Tibial nerve (tissue), 4 donors: ENCODE measurements at places on chromosomes 4 and X. TPM values are rescaled to one million over a fixed set of nuclear protein-coding genes. Genes with fewer than 3 reads are reported as not detected.

Gene ANKRD50
- 26.4 TPM for total RNA-seq

Gene NAAA
- total RNA-seq: 70.5 TPM

Gene RAB41
- not detected for total RNA-seq

Gene GAB3
- 6.1 TPM for total RNA-seq

Gene DACH2
- 0.90 TPM for total RNA-seq

Gene MAGED2
- 230 TPM for total RNA-seq

- DNase-seq: no peak
Observed at GRCh38 chr4:88573276-88573980, 18.9 kb upstream of the HERC3 start.

- DNase-seq: no peak
Observed at GRCh38 chr4:148141501-148141900, 300.7 kb downstream of the NR3C2 start.

GRCh38 chr4:8050555-8051206 is 107.9 kb downstream of the ABLIM2 start:
- DNase-seq: peak; percentile 63

DNA sequence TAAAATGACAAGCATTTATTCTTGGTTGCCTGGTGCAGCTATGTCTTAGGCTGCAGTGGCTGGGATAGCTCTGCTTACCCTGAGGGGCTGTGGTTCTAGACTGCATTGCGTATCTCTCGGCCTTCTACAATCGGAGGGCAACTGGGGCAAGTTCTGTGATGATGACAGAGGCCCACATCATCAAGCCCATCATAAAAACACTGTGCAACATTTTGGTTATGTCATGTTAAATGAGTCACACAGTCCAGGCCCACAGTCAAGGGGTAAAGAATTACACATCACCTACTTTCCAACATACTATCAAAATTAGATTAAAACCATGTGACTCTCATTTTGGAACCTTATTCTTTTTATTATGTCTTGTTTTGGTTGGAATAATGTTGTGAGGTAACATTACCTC is 120.2 kb upstream of the GUCY1A1 start:
- DNase-seq: no peak

DNA sequence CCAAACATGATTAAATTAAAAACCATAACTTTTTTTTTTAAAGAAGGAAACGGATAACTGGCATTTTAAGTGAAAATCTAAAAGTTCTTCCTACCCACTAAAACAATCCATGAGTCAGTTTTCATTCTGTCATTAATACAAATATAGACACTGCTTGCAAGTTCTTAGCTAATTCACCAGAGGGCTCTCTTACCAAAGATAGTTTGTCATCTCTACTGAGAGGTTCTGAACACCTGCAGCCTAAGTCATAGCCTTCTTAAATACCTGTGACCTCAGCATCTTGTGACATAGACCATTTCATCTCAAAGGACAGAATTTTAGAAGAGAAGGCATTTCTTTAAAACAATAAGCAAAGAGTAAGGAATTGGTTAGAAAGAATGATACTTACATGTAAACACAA is 65.3 kb upstream of the FAM120C start:
- DNase-seq: no peak

DNA sequence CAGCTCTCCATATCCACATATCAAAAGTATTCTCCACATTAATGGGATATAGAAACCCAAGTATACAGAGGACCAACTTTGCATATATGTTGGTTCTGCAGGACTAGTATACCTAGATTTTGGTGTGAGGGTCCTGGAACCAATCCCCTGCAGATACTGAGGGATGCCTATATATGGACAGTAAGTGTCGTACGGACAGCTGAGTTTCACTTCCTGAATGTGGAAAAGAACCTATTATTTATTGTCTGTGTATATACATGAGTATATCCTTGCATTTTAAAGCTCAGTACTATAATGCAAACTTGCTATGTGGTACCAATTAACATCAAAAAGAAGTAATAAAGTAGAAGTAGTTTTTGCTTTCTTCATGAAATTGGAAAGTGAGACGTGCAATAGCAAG is 101.9 kb downstream of the FBXW7 start:
- DNase-seq: no peak
